ENCODE measurements at places on chromosomes 2 and 18. TPM values are rescaled to one million over a fixed set of nuclear protein-coding genes. Genes with fewer than 3 reads are reported as not detected.

Gene VAMP8
- total RNA-seq, result 124 TPM

Gene TEKT4
- total RNA-seq, result not detected

Gene IL36B
- not detected for total RNA-seq

Gene NEU2
- not detected for total RNA-seq

Gene UGT1A5
- not detected for total RNA-seq

Gene IKZF2
- 12.4 TPM for total RNA-seq

DNA sequence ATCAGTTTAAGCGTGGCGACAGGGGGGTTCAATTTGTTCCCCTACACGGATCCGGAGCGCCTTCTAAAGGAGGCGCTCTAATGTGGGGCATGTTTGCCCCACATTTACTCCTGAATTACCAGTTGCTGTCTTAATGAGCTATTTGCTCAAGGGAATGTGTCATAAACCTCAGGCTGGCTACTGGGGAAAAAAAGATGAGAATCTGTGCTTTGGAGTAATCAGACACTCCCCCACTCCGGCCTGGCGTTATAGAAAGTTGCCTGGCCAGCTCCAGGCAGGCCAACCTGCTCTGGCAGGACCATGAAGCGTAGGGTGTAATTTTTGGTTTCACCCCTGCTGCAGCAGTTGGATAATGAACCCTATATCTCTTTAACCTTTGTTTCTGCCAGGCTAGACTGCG is 31.0 kb upstream of the MAP3K20 start:
- H3K27me3 ChIP-seq, result peaks cover 7% of the 10 kb centered on the region
- no peaks in the 10 kb centered on the region for H3K36me3 ChIP-seq
- ATAC-seq, result no peak

GRCh38 chr2:151795646-151796240 is 32.5 kb downstream of the ARL5A start:
- peaks cover 51% of the 10 kb centered on the region for H3K36me3 ChIP-seq
- no peaks in the 10 kb centered on the region for H3K27me3 ChIP-seq
- no peak overlapping the region for H3K27ac ChIP-seq
- no peak for ATAC-seq
- no peaks in the 10 kb centered on the region for H3K4me1 ChIP-seq

DNA sequence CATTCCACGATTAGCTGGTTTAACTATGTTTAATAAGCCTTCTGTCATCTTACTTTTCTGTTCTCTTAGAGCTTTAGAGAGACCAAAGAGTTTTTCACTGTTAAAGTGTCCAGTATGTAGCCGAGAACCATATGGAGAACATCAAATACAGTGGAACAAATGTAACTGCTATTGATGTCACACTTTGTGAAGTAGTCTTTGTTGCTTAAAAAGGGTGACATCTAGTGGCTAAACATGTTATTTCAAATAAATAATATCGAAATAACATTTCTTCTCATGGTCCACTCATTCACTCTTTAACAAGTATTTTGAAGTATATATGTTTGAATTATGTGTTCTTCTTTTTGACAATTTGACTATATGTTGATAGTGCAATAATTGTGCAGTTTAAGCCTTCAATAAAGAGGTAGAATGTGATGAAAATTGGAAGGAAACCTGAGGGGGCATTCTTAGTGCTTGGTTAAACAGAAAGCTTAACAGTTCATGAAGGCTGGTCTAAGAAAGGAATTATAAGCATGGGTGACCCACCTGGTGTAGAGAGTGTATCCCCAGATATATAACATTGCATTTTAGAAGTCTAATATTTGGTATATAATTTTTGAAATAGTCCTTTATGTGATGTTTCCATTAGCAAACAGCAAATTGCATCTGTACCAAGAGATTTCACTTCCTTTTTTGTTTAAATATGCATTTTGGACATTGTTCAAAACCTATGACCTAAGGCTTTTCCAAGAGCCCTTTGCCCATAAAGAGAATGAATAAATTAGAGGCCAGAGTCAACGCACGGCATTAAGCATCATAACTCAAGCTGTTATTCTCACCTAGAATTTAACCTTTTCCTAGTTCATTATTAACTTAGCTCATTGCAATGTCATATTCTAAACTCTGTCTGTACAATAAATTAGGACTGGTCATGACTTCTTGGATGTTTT is 112.1 kb downstream of the KYNU start:
- no peak overlapping the region for H3K4me3 ChIP-seq
- no peaks in the 10 kb centered on the region for H3K27me3 ChIP-seq
- no peak overlapping the region for H3K27ac ChIP-seq
- no peak for ATAC-seq
- no peaks in the 10 kb centered on the region for H3K4me1 ChIP-seq

- ATAC-seq, result no peak
- H3K36me3 ChIP-seq, result no peaks in the 10 kb centered on the region
- no peak overlapping the region for H3K27ac ChIP-seq
- H3K4me1 ChIP-seq, result no peaks in the 10 kb centered on the region
- H3K27me3 ChIP-seq, result no peaks in the 10 kb centered on the region
Observed at GRCh38 chr18:25557011-25557410, 205.0 kb upstream of the ZNF521 start.

DNA sequence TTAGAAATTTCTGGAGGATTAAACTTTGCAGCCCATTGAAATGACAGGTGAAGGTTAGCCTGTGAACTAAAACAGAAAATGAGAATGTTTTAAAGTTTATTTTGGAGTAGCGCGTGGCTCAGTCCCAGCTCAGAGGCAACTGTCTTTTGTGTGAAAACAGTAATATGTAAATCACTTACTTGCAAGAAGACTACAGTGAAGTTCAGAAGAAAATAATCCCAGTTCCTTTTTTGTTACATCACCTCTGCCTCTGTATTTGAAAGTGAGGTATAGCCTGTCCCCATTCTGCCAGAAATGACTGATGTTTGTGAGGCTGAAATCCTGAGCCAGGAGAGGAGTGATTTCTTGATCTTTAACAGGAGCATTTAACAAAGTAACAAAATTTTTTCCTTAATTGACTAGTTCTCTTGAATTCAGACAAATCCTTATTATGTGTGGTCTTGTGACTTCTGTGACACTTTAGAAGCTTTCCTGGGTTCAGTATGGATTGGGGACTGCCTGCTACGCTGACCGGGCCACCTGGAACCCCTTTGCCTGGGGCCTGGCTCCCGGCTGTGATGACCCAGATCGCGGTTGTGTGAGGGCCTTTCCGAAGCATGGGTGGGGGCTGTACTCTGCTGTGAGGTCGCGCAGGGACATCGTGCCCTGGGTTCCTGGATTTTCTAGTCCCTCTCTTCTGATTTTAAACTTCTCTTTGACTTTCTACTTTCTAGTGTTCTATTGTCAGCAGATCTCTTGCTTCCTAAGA is 24.3 kb downstream of the TRAPPC12 start:
- H3K27me3 ChIP-seq, result no peaks in the 10 kb centered on the region
- no peak overlapping the region for H3K4me3 ChIP-seq
- no peak for ATAC-seq
- peaks cover 77% of the 10 kb centered on the region for H3K36me3 ChIP-seq
- peak overlapping the region; percentile 10 for H3K27ac ChIP-seq

DNA sequence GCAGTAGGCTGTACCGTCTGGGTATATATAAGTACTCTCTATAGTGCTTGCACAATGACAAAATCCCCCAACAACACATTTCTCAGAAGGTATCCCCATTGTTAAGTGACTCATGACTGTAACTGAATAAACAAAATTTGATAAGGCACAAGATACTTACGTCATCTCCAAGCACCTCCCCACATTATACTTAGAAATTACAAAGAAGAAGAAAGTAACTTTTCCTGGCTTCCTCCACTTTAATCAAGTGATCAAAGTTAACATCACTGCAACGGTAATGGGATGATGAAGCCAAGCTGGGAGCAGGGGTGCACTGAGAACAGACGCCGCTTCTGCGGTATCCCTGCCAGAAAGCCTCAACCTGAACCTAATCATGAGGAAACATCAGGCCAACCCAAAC is 9.7 kb downstream of the TNS1 start:
- peaks cover 26% of the 10 kb centered on the region for H3K27me3 ChIP-seq
- no peak for ATAC-seq
- no peak overlapping the region for H3K27ac ChIP-seq

- H3K27ac ChIP-seq, result no peak overlapping the region
- H3K36me3 ChIP-seq, result no peaks in the 10 kb centered on the region
- H3K4me1 ChIP-seq, result peaks cover 3% of the 10 kb centered on the region
- no peak for ATAC-seq
- H3K27me3 ChIP-seq, result peaks cover 9% of the 10 kb centered on the region
Observed at GRCh38 chr2:98891591-98891990, 44.4 kb downstream of the CRACDL start.

All from activated T-helper 17 cell treated with anti-CD3 and anti-CD28 coated beads, Interleukin-2, amount 50 U/mL, for 72 hours (primary cell).